Stimulated activated CD8-positive, alpha-beta memory T cell treated with anti-CD3 and anti-CD28 coated beads, Interleukin-12 subunit alpha, Interleukin-12 subunit beta, amount 100 ng/mL, for 4 hours (primary cell): ENCODE measurements at places on chromosomes 1 and 21.

DNA sequence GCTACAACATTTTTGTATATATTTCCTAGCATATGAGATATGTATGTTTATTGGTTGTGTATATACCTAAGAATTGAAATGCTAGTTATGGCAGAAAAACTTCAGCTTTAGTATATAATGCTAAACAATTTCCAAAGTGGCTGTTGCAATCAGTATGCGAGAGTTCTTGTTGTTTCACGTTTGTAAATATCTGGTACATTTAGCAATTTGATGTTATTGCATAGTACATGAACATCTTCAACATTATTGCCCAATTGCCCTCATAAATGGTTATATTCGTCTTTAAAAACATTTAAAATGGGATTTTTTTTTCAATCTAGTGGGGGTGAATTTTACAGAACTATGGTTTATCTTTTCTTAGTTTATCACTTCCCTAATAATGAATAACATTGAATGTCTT lies 86.2 kb upstream of the HP1BP3 start:
- no peak for DNase-seq

DNA sequence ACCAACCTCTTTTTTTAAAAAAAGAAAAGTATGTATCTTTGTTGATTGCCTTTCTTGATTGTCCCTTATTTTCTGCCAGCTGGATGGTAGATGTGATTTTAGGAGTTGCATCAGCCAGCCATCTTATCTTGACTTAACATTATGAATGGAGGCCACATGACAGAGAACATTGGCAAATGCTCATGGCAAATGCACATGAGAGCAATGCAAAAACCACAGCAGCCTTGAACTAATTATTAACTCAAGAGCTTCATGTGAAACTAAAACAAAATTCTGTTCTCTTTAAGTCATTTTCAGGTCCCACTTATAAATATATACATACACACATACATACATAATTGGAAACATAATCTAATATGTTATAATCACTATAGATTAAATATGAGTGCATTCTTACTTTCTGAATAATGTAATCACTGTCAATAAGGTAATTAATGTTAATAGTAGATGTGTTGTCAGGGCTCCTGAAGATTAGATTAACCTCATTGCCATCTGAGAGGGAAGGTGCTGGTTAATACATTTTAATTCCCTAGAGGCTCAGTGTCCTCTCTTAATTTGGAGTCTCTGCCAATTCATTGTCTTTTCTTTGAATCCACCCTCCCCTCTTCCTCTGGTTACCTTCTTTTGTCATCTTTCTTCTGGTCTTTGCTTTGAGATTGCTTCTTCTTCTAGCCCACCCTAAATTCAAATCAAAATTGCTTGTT lies 962.2 kb downstream of the ADGRL2 start:
- DNase-seq: no peak

- no peak for DNase-seq
Observed at GRCh38 chr1:51156752-51157151, 54.7 kb downstream of the C1orf185 start.

DNA sequence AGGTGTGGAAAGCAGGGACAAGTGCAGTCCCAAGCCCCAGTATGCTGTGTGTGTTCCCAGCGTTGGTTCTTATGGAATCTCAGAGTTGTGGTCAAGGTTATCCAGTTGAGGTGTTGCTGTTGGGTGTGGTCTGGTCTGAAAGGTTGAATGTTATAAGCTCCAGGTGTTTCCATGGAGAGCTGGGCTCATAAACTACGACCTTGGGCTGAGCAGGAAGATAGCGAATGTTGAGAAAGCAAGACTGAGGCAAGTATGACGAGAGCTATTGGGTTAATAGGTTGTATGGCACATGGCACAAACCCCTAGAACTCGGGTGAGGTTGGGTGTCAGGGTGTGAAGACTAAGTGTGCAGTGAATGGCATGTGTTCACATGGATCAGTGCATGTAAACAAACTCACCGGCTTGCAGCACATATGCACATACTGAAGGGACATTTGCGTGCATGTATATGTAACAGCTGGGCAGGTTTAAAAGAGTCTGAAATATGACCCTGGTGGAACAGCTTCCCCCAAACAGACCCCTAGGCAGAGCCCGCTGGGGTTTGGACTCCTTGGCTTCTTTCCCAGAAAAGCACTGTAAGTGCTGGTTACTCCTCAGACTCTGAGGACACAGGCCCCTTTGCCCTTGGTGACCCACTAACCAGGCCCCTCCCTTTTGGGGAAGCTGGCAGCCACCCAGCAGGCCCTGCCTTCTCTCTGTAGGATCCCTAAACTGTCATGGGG lies 117.5 kb downstream of the NAV1 start:
- no peak for DNase-seq

DNA sequence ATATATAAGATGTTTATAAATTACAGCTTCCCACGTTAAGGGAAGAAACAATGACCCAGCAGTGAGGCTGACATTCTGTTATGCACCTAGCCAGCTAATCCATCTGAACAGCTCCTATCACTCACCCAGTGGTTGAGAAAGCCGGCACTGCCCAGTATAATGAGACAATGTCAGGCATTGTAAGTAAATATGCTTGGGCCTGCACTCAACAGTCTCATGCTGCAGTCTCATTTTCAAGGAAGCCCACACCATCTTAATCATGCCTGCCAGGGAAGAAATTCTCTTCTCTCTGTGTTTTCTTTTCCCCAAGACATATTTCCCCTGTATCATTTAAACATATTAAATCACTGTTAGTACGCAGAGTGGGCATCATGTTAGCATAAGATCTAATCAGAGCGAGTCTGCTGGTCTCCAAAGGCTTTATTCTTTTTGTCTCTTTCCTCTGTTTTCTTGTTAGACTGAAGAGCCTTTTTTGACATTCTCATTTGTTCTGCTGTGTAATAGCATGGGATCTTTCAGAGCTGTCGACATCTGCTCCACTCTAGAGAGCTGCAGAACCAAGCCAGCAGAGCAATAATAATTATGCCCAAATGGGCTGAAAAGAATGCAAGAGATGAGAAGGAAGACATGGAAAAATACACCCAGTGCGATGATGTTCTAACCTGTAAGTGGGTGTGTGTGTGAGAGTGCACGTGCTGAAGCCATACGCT lies 67.6 kb upstream of the SLC22A15 start:
- no peak for DNase-seq

DNA sequence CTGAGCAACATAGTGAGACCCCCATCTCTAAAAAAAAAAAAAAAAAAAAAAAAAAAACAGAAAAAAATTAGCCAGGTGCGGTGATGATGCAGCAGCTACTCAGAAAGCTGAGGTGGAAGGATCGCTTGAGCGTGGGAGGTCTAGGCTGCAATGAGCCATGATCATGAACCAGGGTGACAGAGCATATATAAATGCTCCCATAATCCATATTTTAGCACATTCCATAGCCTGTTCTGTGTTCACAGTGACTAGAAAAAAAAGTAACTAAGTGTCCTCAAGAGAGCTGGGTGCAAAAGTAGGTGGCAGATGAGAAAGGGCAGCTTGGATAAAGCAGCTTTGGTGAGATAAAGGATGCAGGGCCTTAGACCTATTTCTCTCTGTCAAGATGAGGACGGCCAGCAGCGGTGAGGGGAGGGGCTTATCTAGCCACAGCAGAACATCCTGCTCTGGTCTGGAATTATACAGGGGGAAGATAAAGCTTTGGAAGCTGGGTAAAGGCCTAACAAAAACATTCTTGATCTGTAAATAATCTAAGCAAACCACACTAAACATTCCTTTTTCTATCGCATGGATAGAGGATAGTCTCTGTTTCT lies 205.3 kb downstream of the DAB1 start:
- no peak for DNase-seq

DNA sequence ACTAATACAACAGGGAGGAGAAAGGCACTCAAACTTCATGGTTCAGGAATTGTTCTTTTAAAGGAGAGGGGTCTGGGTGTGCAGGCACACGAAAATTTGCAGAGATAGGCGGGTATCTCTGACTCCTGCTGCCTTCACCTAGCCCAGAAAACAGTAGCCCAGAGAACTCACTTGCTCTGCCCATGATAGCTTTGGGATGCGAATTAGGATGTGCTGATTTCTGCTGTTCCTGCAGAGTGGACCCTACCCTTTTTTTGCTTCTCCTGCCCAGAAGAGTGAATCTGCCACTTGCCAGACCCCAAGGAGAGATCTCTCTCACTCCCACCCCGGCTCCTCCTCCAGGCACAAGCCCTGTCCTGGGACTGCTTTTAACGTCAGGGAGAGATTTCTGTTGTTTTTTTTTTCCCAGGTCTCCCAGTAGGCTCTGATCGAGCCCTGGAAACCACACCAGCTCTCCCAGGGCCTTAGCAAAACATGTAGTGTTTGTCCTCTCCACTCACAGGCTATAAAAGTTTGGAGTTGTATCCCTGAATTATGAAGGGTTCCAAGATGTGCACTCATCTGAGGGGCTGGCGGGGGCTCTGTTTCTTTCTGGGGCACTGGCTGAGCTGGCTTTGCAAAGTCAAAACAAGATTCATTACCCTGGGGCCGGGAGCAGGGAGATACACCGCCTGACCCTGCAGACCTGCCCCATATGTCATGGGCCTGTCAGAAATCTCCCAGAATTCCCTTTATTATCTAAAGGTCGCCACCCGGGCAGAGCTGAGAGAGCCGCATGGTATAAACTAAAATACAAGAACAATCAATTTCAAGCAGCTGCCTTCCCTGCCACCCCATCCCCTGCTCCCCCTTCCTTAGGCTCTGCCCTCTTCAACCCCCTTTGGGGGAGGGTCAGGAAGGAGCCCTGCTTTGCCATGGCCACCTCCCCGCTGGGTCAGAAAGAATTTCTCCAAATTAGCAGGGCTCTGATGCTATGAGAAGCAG lies 17.9 kb downstream of the PLXNA2 start:
- DNase-seq: no peak

DNA sequence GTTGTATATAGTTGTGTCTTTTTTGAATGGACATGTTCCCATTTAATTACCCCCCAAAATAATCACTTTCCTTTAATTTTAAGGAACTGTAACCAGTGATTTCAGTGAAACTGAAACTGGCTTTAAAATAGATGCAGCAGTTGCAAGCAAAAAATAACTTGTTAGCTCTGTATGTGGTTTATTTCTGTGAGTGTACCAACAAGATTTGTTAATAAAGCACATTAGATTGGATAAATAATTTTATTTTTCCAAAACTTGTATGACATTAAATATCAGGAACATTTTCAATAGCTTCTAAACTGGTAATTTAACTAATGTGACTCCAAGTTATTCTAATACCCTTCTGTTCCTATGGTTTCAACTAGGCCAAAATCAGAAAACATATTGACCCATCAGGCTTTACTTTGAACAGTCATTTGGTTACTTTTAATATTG lies 184.3 kb upstream of the CACYBP start:
- no peak for DNase-seq

DNA sequence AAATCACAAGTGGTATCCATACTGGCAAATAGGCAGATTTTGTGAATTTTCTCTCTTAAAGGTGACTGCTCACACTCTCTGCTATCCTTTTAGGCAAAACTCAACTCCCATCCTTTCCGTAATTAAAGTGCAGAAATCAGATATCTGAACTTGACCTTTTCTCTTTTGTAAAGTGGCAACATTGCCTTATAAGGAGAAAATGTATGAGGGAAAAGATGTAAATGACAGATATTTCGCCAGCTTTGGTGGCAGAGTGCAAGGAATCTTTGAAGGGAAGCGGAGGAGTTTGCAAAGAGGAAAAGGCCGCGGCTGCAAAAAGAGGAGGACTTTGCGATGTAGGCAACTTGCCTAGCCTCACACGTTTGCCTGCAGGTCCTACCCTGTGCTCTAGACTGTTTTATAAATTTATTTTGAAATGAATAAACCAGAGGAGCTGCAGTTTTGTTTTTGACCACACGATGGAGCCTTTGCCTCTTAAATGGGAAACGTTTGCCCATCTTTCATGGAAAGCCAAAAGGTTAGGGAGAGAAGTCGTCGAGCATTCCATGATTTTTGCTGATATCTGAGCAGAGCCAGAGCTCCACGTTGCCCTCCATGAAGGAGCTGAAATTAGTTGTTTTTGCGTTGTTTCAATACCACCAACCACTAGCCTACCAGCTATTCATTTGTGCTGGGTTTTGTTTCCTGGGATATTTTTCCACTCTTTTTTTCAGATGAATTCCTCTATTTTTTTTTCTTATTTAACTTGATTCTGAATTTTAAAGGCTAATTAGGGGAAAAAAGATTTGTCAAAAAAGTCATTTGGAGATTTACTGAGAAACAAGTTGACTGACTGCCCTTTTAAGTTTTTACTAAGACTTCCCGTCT lies 242.3 kb downstream of the LMX1A start:
- DNase-seq: no peak

DNA sequence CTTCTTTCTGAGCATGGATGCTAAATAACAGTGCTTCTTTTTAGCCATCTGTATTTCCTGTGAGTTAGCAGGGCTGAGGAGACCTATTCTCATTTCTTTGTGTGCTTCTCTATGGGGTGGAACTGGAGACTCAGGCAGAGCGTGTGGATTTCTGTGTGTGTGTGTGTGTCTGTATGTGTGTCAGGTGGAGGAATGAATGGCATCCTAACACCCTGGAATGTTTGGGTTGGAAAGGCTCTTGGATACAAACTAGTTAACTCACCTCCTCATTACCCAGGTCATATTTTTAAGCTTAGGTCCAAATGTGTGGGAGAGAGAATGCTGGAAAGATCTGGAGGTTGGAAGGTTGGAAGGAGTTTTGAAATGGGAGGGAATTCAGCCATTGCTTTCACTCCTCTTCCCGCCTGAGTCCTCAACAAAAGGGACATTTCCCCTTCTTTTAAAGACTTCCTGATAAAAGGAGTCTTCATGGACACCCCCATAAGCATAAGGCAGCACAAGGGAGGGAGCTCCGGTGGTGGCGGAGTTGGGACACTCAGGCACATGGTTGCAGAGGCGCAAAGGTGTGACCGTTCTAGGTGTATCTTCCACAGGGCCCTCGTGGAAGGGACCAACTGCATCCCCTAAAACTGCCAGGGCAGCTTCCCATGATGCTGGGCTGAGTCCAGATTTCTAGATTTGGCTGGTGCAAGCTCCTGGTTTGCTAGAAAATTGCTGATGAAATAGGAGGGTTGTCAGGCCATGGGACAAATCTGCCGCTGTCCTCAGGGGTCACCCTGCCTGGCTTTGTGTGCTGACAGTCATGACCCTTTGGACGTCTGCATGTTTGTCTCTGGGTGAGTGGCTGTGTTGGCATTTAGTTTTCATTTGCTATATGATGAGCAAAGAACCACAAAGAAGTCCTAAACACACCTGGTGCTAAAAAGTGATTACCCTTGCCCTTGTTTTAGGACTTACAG lies 37.6 kb downstream of the MTARC1 start:
- DNase-seq: no peak
